ENCODE measurements at places on chromosomes 5 and 9. TPM values are rescaled to one million over a fixed set of nuclear protein-coding genes. Genes with fewer than 3 reads are reported as not detected.
A peak's percentile ranks its signal among the peaks of the same experiment; 100 is the strongest.

- DNase-seq, result peak; percentile 88
Measured at GRCh38 chr5:170275376-170275994, 22.1 kb downstream of the LCP2 start.

DNA sequence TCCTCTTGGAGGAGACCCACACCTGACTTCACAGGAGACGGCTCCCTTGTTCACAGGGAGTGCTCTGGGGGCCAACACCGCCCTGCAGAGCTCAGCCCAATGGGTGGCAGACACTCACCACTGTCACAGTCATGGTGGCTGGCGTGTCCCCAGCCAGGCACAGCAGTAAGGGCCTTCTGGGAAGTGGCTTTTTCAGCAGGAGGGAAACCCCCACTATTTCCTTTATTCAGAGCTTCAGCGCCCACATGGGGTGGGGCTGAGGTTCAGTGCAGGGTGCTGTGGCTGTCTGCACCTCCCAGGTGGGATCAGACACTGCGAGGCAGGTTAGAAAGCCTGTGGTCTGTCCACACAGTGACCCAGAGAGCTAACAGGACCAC is 3.6 kb upstream of the SNAPC4 start:
- DNase-seq, result peak; percentile 61

GRCh38 chr5:108942701-108943100 is 195.0 kb downstream of the FER start:
- DNase-seq, result no peak

GRCh38 chr9:79663300-79663699 is 91.5 kb downstream of the TLE4 start:
- DNase-seq, result no peak

DNA sequence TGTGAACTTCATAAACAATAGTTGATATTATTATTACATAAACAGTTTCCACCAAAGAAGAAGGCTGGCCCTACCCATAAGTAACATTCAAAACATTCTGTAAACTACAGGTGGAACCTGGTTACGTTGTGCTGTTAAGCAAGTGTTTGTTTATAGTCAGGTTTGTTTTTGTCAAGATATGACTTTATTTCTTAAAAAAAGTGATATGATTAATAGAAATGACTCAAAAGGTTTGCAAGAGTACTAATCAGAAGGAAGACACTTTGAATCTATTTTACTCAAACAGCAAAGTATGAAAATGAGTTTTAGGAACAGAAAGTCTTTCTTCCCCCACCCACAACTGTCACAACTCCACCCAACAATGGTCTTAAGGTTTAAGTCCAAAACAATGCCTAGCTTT is 220.8 kb downstream of the PLK2 start:
- DNase-seq, result no peak

GRCh38 chr9:120186276-120186675 is 393.7 kb downstream of the CDK5RAP2 start:
- no peak for DNase-seq

DNA sequence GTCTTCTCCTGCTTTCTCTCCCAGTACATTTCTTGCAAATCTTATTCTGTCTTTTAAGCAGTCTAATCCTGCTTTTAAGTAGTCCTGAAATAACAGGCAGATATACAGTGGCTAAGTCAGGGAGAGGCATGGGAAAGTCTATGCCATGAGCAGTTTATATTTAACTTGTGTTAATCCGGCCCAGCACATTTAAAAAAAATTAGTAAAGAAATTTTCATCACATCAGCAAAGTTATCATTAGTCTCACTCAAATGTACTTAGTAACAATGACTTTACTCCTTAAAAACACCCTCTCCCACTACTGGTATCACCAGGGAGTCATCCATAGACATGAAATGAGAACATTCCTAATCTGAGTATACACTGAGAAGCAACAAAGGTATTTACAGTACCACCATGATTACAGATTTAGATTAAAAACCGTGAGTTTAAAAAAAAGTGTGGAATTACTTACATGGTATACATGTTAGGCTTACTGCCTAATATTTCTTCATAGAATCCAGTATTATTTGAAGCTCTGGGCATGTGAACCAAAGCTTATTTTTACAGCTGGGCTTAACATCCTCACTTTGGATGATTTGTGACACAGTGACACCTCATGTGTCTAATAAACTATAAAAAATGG is 75.9 kb upstream of the DAB2 start:
- DNase-seq, result no peak

GRCh38 chr5:134638760-134639201 is 6.2 kb upstream of the SAR1B start:
- DNase-seq, result no peak

DNA sequence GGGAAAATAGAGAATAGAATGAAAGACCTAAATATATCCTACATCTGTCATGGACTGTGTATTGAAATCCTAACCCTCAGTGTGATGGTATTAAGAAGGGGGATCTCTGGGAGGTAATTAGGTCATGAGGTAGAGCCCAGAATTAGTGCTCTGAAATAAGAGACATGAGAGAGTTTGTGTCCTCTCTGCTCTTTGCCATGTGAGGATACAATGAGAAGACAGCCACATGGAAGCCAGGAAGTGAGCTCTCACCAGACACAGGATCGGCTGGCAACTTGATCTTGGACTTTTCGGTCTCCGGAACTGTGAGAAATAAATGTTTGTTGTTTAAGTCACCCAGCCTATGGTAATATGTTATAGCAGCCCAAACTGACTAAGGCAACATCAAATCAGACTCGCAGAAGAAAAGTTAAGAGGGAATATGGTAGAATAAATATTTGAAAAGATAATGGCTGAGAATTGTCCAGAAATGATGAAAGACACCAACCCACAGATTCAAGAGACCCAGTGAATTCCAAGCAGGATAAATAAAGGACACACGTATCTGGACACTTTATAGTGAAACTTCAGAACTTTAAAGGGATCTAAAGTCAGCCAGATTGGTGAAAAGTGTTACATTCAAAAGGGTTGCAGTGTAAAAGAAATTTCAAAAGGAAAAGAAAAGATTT is 12.7 kb upstream of the SLC36A1 start:
- DNase-seq, result no peak

GRCh38 chr9:126123927-126124326 is 202.7 kb upstream of the MVB12B start:
- DNase-seq, result no peak

- DNase-seq, result no peak
Measured at GRCh38 chr5:177329883-177330282, 18.2 kb upstream of the MXD3 start.

DNA sequence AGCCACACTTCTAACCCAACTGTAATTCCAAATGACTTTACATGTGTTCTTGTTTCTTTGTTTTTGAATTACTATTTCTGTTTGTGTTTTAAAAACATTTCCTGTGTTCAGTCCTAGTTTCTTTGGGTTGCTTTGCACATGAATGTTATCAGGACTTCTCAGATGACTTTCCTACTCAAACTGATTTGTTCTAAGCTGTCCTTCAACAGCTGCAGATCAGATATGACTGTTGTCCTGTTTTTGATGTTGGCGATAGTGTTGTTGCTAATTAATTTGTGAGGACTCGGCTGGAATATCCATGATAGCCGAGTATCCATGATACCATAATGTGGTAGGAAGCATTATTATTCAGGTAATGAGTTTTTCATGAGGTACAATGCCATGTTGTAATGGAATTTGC is 98.6 kb downstream of the CHSY3 start:
- DNase-seq, result no peak

DNA sequence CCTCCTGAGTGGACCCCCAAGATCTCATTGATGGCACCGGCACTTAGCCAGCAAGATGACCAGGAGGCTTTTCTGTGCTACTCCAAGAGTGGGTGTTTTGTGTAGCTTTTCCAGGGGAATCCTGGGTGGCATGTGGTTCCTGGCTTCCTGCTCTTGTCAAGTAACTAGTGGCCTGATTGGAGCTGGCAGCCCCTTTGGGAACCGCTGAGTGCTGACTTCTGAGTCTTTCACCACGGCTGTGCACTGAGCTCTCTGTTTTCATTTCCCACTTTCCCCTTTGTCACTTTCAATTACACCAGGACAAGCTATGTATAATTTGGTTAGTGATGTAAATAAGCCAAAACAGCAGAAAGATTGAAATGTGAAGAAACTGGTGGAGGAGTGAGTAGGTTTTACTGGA is 255.4 kb downstream of the GOLPH3 start:
- no peak for DNase-seq

TMEM215 gene
- total RNA-seq, result not detected

FAM200C gene
- total RNA-seq, result not detected

DBN1 gene
- 5.7 TPM for total RNA-seq

STKLD1 gene
- 1.5 TPM for total RNA-seq
